ENCODE measurements at places on chromosomes 3 and 15.

GRCh38 chr3:170108955-170109354 lies 71.2 kb downstream of the GPR160 start:
- no peak for DNase-seq

GRCh38 chr3:31284776-31285175 lies 247.9 kb upstream of the STT3B start:
- DNase-seq = no peak

DNA sequence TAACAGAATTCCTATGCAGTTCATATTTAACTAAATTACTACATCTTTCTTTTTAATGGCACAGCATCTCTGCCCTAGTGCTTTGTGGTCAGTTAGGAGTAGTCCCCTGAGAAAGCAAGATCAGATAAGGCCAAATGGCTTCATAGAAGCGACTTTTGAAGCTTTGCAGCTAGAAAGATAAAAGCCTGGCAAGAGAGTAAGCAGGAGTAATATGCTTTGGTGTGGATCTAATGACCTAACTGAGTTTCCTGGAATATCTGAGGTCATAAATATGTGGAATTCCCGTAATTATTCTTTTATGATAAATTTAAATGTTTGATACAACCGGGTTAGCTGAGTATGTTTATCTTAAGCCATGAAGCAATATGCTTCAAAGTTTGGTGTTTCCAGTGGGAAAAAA lies 374.9 kb upstream of the LRRC3B start:
- DNase-seq = no peak

DNA sequence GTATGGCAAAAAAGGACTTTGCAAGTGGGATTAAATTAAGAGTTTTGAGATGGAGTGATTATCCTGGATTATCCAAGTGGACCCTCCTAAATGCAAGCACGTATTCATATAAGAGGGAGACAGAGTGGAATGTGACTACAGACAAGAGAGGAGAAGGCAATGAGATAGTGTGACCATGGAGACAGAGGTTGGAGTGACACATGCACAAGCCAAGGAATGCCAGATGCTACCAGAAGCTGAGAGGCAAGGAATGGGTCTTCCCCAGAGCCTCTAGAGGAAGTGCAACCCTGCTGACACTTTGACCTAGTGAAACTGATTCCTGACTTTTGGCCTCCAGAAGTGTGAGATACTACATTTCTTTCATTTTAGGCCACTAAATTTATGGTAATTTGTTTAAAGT lies 117.2 kb downstream of the UACA start:
- no peak for DNase-seq

DNA sequence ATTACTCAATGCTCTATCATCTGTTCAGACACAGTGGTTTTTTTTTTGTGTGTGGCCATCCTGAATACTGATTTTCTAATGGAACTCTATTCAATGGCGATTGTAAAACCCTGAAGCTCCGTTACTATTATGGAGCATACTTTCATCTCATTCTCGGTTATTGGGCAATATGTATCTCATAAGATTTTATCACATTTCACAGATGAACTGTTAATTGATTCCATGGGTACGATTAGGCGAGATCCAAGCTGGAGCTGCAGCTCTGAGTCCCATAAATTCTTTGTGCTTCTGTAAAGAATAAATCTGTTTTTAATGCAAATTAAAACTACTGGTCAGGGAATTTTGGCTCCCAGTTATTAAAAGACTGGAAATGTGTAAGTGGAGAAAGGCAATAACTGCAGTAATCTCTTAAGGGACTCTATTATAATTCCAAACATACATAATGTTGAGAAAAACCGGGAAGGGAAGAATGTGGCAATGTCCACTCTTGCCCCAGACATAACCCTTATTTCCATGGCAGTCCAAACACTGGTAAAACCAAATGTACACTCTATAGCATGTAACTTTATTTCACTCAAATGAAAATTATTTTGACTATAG lies 82.2 kb downstream of the GREM1 start:
- no peak for DNase-seq

DNA sequence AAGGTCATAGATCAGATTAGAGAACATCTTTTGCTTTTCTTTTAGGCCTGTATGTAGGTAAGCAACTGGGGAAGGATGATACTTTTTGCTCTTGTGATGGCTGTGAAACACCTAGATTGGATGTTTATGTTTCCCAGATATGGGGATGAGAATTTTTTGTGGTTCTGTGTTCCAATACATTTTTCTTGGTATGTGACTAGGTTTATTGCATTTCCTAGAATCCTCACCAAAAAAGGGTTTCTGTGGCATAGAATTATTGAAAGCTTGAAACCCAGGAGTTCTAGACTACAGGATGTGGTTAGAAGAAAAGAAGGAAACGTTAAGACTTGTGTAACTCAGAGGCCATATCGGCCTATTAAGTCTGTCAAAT lies 25.8 kb downstream of the OXNAD1 start:
- DNase-seq = no peak

- no peak for DNase-seq
Observed at GRCh38 chr3:45092132-45093031, 53.8 kb downstream of the CDCP1 start.

- DNase-seq = no peak
Observed at GRCh38 chr3:179108086-179108485, 36.5 kb upstream of the ZMAT3 start.

DNA sequence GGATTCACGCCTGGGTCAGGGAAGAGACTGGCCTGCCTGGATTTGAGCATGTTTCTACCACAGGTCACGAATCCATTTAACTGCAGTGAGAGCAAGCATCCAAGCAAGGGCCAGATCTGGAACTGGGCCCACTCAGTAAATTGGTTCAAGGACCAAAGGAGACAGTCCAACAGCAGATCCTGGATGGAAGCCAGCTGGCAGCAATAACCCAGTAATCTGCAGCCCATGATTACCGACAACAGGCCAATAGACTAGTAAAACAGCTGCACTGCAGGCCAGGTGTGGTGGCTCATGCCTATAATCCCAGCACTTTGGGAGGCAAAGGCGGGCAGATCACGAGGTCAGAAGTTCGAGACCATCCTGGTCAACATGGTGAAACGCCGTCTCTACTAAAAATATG lies 11.8 kb downstream of the SAMD7 start:
- DNase-seq = no peak

DNA sequence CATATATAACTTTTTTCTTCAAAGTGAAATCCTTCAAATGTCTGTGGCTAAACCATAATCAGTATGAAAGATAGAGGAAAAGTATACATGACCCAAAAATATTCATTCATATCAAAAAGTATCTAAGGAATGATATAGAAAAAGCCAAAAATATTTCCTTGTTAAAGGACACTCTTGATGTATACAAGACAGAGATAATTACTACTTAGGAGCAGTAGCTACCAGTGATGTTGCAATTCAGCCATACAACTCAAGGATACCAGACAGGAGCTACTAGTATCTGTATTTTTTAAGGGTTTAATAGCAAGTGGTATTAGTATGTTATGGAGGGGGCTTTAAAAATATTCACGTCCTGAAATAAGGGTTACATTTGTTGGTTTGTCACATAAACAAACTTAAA lies 37.0 kb downstream of the FBXL22 start:
- no peak for DNase-seq

- no peak for DNase-seq
Observed at GRCh38 chr15:90360746-90361145, 8.7 kb downstream of the ZNF774 start.

DNA sequence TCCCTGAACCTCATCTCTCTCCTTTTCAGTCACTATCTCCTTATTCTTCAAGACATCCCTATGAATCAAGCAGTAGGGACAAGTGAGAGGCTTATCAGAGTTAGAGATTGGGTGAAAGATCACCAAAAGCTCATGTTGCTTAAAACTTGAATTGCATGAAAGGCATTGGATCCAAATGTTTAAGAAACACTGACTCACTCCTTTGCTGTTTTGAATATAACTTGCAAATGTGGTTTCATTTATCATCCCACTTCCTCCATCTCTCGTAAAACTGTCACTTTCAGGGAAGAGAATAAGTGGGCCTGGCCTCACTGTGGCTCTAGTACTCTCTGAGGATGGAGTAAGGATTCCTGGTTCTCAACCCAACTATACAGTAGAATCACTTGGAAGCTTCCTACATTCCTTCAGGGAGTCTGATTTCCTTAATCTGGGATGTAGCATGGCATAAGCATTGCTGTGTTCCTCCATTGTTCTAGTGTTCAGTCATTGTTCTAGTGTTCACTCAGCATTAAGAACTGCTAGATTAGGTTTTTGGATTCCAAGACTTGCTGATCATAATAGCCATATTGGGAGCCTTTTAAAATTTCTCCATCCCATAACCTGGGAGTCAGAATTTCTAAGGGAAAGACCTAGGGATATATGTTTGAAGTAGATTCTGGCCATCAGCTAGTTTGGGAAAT lies 171.8 kb downstream of the TMEM108 start:
- DNase-seq = no peak

DNA sequence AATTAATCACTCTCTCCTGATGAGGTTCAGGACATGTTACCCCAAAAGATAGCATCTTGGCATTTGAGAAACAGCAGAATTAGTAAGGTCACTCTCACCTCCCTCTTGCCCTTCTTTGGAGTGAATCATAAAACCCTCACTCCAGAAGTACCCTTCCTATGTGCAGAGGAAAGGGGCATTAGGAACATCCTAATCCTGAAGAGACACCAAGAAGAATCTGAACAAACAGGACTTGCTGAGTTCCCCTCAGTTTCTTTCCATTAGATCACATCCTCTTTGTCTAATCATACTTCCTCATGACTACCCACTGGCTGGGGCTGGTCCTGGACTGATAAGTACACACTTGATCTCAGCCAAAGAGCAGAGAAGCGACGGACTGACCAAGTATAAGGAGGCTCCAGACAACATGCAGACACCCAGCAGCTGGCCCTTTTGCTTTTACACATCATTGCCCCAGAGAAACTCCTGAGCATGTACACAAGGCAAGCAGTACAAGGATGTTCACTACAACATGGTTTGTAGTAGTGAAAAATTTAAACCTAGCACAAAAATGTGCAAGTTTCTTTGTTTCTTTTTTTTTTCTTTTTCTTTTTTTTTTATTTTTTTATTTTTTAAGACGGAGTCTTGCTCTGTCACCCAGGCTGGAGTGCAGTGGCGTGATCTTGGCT lies 15.0 kb upstream of the TM6SF1 start:
- no peak for DNase-seq

All from activated T-cell treated with anti-CD3 and anti-CD28 coated beads, Interleukin-2, amount 50 U/mL, for 4 hours (primary cell).